ENCODE measurements at places on chromosomes 5 and 9. TPM values are rescaled to one million over a fixed set of nuclear protein-coding genes. Genes with fewer than 3 reads are reported as not detected.

The PTCH1 gene
- total RNA-seq, result 3.3 TPM

The ANKRD31 gene
- total RNA-seq, result under 0.01 TPM

The SHB gene
- 14.1 TPM for total RNA-seq

The LHX3 gene
- not detected for total RNA-seq

The GMCL2 gene
- not detected for total RNA-seq

The CTNNA1 gene
- total RNA-seq, result 515 TPM

The SMAD5 gene
- 29.0 TPM for total RNA-seq

The PPP1R26 gene
- total RNA-seq, result 11.3 TPM

The PPP3R2 gene
- total RNA-seq, result not detected

The TMEFF1 gene
- 12.9 TPM for total RNA-seq

The SLC6A3 gene
- not detected for total RNA-seq

The DND1 gene
- 0.13 TPM for total RNA-seq

The RNF183 gene
- total RNA-seq, result not detected

The FAM200C gene
- 2.9 TPM for total RNA-seq

The ADGRV1 gene
- total RNA-seq, result 0.13 TPM

The ST6GALNAC4 gene
- 32.2 TPM for total RNA-seq

The BTNL8 gene
- 0.13 TPM for total RNA-seq

The SNAPC4 gene
- 5.6 TPM for total RNA-seq

The INVS gene
- 20.4 TPM for total RNA-seq

The MSX2 gene
- total RNA-seq, result 0.13 TPM

The BRD9 gene
- total RNA-seq, result 31.6 TPM

The ZDHHC11B gene
- total RNA-seq, result not detected
